HEK293T (cell line): ENCODE measurements at places on chromosomes 13 and 19.
A peak's percentile ranks its signal among the peaks of the same experiment; 100 is the strongest.

- DNase-seq: no peak
Observed at GRCh38 chr19:17577457-17578097, 22.1 kb downstream of the COLGALT1 start.

GRCh38 chr19:24069905-24070657, 16.9 kb upstream of the ZNF254 start:
- DNase-seq: no peak

- no peak for DNase-seq
Observed at GRCh38 chr19:37929355-37929923, 22.4 kb downstream of the SIPA1L3 start.

DNA sequence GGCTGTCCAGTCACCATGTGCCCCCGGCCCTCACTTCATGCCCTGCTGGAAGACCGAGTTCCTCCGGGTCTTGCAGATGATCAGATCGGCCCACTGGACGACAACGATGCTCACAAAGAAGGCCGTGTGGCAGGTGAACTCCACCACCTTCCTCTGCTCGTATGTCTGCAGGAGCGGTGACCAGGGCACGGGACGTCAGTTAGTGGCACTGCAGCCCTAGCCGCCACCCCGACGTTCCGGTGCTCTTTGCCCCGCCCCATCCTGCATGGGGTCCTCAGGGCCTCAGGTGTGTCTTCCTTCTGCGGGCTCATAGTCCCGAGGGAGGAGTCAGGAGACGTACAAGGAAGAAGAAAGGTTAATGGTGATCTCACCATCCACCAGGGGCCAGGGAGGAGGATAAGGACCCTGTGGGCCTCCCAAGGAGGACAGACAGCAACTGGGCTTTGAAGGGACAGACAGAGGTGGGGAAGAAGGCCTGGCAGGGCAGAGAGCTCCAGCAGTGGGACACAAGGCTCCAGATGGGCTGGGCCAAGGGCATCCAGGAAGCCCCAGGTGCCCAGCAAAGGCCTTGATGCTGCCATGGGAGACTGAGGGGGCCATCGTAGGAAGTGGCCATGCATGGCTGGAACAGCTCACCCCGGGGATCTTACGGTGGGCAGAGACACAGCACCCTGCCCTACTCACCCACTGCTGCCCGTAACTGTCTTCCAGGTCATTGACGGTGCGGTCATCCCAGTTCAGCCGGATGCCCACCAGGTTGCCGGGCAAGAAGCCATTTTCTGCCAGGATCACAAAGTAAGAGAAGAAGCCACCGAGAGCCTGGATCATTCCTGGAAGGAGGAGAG, 9.9 kb upstream of the RABAC1 start:
- DNase-seq: no peak

DNA sequence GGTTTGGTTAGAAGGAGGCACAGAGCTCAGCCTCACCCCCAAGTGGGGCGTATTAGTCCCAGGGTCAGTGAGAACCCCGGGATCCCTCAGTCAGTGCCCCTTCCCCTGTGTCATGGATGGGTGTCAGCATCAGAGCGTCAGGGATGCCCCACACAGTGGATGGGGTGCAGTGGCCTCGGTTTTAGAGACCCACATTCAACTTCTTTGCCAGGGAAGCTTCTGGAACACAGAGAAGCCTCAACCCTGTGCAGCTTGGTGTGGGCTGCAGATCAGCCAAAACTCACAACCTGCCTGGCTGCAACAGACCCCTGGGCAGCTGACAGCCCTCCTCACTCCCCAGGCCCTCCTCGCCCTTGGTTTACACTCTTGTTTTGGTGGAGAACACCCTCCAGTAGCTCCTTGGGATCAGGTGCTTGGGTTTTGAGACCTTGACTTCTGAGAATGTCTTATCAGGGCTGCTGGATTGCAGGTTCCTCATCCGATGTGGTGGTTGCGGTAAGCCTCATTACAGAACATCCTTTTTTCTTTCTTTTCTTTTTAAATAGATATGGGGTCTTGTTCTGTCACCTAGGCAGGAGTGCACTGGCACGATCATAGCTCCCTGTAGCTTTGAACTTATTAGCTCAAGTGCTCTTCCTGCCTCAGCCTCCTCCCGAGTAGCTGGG, 11.0 kb downstream of the ZNF333 start:
- no peak for DNase-seq

DNA sequence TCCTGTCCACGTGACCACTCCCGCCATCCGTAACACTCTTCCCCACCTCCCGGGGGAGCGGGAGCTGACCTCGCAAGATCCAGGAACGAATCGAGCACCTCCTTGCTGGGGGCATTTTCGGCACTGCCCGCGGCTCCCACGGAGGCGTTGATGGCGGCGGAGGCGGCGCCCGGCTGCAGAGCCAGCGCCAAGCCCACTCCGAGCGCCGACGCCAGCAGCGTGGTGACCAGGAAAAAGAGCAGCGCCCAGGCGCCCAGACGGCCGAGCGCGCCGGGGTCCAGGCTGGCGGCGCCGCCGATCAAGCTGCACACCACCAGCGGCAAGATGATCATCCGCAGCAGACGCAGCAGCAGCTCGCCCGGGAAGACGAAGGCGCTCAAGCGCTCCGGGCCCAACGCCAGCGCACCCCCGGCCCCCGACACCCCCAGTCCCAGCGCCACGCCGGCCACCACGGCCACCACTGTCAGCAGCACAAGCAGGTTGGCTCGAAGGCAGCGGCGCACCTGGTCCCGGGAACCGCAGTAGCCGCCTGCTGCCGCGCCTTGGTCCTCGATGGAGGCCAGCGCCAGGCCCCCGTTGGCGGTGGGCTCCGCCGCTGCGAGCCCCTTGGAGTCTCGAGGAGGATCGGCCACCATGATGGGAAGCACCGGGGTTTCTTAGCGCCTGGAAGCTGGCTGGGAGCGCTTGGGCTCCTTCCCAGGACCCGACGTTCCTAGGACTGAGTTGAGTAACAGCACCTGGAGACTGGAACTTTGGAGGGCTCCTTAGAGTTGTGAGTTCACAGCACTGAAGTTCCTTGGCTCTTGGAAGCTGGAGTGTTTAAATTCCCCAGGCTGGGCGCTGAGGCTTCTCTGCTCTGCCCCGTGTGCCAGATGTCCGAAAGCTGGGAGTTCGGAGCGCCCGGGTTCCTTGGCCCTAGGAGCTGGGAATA, 798 bp downstream of the SLC1A5 start:
- peak; percentile 46 for DNase-seq

- DNase-seq: peak; percentile 59
Observed at GRCh38 chr19:38685666-38686529, 38.4 kb downstream of the ACTN4 start.

DNA sequence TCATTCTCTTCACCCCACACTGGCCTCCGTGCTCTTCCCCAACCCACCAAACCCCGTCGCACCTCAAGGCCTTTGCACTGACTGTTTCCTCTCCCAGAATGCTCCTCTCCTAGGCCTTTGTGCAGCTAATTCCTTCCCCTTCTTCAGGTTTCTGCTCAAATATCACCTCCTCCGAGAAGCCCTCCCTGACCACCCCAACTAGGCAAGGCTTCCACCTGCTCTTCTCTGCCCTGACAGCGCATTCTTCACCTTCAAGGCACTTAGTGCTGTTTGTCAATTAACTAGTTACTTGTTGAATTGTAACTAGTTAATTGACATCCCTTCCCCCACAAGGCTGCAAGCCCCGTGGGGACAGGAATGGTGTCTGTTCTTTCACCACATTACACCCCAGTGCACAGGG, 7.8 kb upstream of the NCCRP1 start:
- DNase-seq: no peak

- peak; percentile 55 for DNase-seq
Observed at GRCh38 chr19:47540748-47541147, 25.9 kb upstream of the NAPA start.

DNA sequence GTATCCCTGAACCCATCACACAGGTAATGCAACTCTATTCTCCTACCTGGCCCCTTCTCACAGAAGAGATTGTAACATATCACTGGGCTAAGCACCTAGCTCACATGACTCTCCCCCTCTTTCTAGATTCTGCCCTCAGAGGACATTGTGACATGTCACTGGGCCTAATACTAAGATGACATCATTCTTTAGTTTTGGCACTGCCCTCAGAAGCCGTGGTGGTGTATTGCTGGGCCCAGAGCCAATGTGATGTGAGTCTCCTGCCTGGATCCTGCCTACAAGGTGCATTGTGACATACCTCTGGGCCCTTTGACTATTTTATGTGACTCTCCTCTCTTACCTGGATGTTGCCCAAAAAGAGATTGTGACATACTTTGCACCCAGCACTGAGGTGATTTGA, 21.4 kb upstream of the ZNF730 start:
- DNase-seq: no peak

DNA sequence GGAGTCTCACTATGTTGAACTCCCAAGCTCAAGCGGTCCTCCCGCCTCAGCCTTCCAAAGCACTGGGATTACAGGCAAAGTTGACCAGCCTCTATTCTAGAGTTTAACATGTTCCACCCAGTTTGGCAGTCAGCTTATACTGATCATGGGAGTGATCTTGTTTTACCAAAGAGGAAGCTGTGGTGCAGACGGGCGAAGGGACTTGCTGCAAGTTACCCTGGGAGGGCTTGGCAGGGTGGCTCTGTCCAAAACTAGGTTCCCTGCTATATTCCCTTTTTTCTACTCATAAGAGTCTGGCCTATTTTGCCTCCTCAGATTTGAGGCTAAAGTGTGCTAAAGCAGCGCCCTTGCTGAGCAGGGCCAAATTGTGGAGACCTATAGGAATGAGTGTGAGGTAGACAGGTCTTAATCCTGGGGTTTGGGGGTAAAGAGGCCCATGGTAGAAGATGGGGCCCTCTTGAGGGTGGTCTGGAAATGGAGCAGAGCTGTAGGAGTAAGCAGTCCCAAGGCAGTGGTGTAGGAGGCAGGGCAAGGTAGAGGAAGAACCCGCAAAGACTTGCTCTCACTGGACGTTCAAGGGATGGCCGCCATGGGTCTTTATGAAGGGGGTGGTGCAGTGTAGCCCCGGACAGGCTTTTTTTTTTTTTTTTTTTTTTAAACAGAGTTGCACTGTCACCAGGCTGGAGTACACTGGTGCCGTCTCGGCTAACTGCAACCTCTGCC, 3.3 kb downstream of the RPS19 start:
- DNase-seq: no peak

- DNase-seq: peak; percentile 78
Observed at GRCh38 chr19:8334458-8335342, 8.4 kb downstream of the KANK3 start.

DNA sequence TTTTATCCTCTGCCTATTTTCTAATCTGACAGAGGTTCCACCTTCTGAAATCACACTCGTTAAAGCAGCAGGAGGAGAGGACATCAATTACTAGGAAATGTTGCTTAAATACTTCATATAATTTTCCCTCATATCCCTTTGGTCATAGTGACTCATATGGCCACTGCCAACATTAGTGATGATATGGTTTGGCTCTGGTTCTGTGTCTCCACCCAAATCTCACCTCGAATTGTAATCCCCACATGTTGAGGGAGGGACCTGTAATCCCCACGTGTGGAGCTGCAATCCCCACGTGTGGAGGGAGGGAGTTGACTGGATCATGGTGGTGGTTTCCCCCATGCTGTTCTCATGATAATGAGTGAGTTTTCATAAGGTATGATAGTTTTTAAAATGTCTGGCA, 618.4 kb upstream of the SLITRK5 start:
- no peak for DNase-seq

DNA sequence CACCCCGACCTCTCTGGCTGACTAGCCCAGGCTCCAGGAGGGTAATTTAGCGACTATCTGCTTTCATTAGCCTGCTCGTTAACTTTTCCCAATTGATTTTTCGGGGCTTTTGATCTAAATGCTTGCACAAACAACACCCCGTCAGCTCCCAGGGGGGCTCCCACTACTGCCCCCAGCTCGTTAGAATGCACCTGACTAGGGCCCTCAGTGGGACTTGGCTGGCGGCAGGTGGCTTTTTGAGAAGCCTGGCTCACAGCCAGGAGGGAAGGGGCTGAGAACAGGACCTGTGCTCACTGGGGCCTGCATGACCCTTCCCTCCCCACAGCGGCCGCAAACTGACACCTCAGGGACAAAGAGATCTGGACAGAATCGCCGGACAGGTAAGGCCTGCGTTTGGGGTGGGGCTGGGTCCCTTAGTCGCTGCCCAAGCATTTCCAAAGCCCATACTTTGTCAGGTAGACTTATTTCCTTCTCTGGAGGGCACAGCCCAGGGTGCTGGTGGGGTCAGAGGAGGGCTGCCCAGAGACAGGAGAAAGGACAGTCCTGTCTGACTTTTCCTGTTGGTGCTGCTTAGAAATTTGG, 7.6 kb upstream of the CD79A start:
- DNase-seq: no peak

GRCh38 chr13:21796066-21796465, 125.2 kb downstream of the FGF9 start:
- no peak for DNase-seq

GRCh38 chr19:31902821-31903220, 442.6 kb upstream of the ZNF507 start:
- DNase-seq: no peak

- peak; percentile 55 for DNase-seq
Observed at GRCh38 chr13:92716749-92717148, 509.9 kb upstream of the GPC6 start.

DNA sequence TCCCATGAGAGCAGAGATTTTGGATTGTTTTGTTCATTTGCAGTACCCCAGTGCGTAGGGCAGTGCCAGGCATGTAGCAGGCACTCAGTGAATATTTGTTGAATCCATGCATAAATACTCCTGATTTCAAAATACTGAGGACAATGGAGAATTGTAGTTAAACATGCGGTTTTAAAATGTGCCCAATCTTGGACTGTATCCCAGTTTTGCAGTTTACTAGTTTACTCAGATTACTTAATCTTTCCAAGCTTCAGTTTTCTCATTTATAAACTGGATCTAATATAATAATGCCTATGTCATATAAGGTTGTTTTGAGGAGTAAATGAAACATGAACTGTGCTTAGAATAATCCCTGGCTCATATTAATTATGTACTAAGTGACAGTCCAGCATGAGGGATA, 39.0 kb downstream of the RCBTB2 start:
- DNase-seq: no peak

GRCh38 chr13:42976066-42976465, 16.0 kb downstream of the EPSTI1 start:
- DNase-seq: no peak

GRCh38 chr13:52009946-52010345, 1.3 kb downstream of the ATP7B start:
- no peak for DNase-seq

- no peak for DNase-seq
Observed at GRCh38 chr13:108230377-108230776, 12.2 kb downstream of the ABHD13 start.

DNA sequence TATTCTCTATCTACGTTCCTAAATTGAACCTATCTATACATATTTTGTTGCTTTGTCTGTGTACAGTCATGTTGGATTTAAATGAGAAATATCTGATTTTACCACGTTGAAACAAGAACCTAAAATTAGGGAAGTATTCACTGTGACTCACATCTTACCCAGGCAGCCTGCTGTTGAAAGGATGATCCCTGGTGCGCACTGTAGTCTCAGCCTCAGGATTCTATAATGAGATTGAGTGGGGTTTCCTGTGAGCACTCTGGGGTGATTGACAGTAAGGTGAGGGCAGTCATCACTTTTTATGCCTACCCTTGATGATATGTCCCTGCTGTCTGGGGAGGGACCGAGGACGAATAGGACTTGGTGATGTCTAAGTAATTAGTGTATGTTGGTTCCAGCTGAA, 35.4 kb downstream of the PCCA start:
- DNase-seq: no peak

GRCh38 chr13:23579896-23580683, 9.9 kb downstream of the TNFRSF19 start:
- DNase-seq: no peak
